ENCODE measurements at places on chromosomes 12 and 14.

- DNase-seq, result peak; percentile 51
Observed at GRCh38 chr14:28754209-28754985, 12.2 kb upstream of the FOXG1 start.

- no peak for DNase-seq
Observed at GRCh38 chr12:131766382-131767107, 55.7 kb downstream of the SFSWAP start.

DNA sequence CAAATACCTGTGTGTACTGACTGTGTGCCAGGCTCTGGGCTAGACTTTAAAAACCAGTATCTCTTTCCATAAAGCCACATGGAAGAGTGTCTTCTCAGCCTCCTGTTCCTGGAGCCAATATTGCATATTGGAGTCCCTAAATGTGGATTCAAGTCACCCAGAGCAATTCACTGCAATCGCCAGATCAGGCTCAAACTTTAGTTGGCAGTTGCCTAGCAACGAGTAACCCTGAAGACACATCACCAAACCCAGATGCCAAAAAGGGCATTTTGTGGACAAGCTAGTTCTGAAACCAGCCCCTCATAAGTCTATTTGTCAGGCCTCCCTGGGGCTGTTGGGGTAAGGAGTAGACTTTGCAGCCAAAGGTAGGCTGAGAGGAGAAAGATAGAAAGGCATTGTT lies 13.7 kb downstream of the DPF3 start:
- no peak for DNase-seq

DNA sequence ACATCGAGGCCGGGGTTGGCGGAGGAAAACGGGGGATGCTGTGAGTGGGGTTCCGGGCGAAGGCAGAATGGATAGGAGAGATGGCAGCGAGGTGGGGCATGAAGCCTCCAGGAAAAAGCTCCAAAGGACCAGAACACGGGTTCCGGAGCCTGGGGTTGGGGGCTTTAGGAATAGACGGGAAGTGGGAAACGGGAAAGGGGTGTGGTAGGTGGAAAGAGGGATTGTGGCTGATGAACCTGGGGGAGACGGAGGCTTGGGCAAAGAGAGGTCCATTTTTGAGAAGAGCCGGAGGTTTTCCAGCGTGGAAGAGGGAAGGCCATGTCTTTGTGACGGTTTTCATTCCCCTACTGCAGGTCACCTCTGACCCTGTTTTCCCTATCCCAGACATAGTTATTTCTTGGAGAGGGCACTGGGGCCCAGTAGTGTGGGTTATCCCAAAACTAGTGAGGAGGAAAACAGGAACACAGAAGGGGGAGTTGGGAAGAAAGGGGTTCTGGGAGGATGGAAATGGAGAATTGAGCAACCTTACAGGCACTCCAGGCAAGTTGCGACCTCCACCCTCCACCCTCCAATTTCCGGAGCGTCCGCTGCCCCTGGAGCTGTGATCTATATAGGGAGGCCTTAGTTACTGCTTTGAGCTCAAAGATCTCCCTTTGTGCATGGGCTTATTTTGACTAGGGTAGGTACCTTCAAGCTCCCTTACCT lies 1.1 kb downstream of the ATN1 start:
- DNase-seq, result no peak

DNA sequence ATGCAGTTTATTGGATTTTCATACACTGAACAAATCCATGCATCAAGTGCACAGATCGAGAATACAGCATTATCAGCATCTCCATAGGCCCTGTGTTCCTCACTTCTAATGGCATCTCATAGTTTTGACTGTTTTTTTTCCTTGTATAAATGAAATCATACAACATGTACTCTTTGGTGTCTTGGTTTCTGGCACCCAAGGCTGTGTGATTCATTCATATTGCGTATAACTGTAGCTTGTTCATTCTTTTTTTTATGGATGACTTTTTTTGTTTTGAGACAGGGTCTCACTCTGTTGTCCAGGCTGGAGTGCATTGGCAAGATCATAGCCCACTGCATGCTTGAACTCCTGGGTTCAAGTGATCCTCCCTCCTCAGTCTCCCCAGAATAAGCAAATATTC lies 14.3 kb downstream of the RASSF8 start:
- peak; percentile 70 for DNase-seq

- DNase-seq, result no peak
Observed at GRCh38 chr14:103887170-103887501, 39.8 kb upstream of the PPP1R13B start.

DNA sequence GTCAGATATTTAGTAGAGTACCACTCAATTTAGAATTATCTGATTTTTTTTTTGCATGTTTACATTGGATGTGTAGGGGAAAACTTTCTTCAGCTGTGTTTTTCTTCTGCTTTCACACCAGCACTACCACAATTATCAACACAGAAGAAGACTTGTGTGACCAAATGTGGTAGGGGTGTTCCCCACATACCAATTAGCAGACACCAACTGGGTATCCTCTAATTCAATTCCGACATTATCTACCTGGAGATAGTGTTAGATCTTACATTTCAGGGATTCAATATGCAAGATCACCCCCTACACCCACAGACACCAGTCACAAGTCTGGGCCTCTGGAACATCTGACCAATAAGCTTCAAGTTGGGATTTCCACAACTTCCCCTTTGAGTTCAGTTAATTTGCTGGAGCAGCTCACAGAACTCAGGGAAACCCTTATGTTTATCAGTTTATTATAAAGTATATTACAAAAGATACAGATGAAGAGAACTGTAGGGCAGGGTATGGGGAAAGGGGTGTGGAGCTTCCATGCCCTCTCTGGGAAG lies 4.1 kb upstream of the KLRG1 start:
- DNase-seq, result no peak

DNA sequence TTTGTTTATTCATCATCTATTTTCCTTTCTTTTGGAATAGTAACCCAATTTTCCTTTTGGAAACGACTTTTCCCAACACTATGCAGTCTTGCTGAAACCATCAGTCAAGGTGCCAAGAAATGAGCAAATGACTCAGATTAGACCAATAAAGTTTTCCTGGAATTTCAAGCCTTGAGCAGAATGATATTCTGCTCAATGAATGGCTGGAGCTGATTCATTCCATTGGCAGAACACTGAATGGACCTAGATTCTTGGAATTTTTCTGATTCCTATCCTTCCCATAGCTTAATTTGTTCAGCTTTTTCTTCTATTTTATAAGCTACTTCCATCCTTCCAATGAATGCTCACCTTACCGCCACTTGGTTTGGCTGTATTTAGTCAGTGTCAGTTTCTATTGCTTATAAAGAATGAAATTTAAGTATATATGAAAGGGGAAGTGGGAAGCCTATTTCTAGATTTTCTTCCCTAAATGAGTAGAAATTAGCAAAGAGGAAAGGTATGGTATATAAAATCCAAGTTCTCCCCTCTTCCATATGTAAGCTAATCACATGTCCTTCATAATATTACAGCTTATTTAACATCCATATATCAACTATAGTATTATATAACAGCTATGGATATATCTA lies 89.0 kb downstream of the C14orf39 start:
- peak; percentile 3 for DNase-seq
